ENCODE measurements at places on chromosomes 5 and 9.

- no peak for DNase-seq
Measured at GRCh38 chr5:73907164-73907563, 281.2 kb downstream of the ARHGEF28 start.

GRCh38 chr9:26548781-26549290 is 343.8 kb downstream of the CAAP1 start:
- DNase-seq = no peak

DNA sequence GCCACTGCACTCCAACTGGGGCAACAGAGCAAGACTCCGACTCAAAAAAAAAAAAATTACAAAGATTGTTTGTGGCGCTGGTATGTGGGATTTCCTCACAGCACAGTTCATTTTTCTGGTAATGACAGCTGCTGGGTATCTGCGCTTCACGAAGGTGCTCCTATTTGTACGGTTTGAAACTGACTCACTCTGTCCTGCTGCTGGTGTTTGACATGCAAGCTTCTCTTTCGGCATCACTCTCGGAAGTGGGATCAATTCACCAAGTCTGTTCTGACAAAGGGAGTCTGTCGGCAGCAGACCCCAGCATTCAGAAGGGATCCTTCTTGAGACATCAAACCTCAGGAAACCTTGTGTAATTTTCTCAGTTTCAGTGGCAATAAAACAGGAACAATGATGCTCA is 26.3 kb downstream of the MAML1 start:
- no peak for DNase-seq

GRCh38 chr5:158313733-158314464 is 455.0 kb upstream of the CLINT1 start:
- no peak for DNase-seq

DNA sequence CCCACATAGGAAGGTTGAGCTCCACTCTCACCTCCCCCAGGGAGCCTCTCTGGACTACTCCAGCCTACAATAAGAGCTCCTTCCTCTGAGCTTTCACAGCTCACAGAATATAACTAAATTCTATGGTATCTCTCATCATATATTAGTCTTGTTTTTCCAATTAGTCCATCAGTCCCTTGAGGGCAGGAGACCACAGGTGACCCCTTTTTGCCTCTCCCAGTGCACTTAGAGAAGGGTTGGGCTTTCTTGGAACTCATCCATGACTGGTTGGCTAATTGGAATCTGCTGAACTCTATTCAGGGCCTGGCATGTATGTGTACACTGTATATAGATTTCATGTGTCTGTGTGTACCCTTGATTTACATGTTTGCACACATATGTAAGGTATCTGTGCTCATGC is 50.4 kb upstream of the ARAP3 start:
- DNase-seq = no peak

DNA sequence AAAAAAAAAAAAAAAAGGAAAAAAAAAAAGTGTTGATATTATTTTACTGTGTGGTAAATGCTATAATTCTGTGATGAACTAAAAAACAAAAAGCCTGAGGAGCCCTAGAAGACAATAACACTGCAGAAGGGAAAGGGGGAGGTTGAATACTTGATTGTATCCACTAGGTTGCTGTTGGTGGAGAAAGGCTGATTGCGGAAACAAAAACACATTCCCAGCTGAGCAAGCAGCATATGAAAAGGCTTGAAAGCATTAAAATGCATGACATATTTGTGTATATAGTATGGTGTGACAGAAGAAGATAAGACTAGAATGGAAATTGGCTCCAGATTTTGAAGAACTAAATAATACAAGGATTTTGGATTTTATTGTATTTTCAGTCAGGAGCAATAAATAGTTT is 8.9 kb downstream of the RABGAP1 start:
- DNase-seq = no peak

DNA sequence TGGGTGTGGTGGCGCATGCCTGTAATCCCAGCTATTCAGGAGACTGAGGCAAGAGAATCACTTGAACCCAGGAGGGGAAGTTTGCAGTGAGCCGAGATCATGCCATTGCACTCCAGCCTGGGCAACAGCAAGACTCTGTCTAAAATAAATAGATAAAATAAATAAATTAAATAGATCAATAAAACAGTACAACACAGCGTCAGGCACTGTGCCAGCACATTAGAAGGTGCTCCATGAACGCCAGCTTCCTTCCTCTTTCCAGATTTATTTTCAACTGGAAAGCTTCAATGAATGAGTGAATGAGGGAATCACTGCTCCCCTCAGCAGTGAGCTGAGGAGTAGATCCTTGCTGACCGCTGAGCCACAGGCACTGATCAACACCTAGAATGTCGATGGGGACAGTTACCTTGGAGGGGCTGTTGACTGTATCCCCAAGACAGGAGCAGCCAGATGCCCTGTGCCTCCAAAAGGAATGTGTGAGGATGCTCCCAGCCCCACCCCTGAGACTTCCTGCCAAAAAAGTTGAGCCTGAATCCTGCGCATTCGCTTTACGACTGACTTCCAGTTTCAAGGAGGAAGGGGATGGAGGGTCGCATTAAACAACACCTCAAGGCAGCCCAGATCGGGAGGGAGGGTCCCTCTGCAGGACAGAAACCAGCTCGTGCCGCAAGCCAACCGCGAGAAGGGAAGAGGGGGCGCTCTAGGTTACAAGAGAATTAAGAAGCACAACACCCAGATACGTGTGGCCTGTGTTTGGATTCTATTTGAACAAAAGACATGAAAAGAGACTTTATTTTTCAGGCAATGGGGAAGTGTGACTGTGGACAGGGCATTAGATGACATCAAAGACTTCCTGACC is 54.0 kb upstream of the CNOT6 start:
- DNase-seq = no peak

DNA sequence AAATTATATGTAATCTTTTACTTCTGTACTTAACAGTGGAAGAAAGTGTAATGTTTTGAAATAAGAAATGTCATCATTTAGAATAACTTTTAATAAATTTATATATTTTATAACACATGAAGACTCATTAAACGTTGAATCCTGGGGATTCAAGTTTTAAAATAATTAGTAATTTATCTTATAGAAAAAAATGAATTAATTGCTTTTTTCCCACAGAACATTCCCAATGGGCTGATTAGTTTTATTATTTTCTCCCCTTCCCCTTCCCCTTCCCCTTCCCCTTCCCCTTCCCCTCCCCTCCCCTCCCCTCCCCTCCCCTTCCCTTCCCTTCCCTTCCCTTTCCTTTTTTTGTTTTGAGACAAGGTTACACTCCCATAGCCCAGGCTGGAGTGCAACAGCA is 79.7 kb downstream of the MRPS30 start:
- no peak for DNase-seq

- no peak for DNase-seq
Measured at GRCh38 chr9:93086447-93087224, 9.4 kb upstream of the CARD19 start.

- no peak for DNase-seq
Measured at GRCh38 chr5:72009280-72009679, 98.0 kb upstream of the MAP1B start.

GRCh38 chr5:176943816-176944215 is 44.7 kb upstream of the HK3 start:
- DNase-seq = no peak

DNA sequence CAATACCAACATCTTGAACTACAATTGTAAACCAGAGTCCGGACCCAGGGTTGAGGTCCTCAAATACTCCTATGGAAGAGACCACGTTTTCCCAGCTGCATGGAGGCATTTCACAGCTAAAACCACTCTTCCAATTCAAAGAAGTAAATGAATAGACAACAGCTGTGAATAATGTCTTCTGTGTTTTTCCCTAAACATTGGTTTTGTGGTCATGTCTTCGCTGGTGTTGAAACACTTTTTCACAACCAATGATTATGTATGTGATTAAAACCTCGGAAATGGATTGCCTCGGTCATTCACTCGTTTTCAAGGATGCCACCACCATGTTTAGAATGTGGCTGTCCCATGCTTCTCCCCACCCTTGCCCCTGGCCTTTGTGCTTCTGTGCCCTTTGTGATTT is 9.4 kb upstream of the TENT4A start:
- no peak for DNase-seq

DNA sequence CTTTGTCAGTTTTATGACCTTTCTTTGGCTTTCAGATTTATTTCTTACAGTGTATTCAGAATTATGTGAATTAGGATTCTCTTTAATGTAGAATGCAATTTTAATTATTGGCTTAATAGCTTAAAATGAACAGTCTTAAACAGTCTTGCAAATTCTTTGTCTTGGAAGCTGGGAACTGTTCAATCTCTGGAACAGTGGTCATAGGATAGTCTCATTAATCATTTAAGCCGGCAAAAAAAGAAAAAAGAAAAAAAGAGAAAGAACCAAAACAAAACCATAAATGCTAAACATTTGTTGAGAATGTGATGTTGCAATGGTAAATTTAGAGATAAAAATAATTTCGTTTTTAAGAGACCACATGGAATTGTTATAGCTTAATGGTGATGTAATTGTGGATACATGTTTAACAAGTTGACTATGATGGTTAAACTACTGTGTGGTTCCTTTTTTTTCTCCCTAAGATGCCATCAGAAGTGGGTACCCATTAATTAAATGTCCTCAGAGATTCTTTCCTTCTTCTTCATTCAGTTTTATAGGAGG is 61.6 kb downstream of the NNT start:
- DNase-seq = no peak

DNA sequence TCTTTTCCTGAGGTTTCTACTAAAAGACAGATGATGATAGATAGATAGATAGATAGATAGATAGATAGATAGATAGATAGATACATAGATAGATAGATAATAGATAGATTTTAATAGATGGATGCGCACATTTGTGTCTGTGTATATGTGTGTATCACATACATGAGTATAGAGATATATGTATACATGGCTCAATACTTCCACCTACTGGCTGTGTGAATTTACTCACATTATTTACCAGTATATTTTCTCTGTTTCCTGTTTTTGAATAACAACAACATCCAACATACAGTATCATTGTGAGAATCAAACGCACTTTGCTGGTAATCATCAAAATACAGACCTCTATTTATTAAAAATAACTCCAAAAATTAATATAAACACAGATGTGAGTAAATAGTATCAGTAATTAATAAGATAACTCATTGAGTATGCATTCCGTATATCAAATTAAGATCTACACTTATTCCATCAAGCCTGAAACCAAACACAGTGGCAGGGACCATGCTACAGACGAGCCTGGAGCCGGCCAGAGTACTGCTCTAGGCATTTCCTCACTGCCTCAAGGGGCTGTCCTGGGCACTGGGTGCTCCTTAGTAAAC is 338.0 kb downstream of the SEMA5A start:
- no peak for DNase-seq

DNA sequence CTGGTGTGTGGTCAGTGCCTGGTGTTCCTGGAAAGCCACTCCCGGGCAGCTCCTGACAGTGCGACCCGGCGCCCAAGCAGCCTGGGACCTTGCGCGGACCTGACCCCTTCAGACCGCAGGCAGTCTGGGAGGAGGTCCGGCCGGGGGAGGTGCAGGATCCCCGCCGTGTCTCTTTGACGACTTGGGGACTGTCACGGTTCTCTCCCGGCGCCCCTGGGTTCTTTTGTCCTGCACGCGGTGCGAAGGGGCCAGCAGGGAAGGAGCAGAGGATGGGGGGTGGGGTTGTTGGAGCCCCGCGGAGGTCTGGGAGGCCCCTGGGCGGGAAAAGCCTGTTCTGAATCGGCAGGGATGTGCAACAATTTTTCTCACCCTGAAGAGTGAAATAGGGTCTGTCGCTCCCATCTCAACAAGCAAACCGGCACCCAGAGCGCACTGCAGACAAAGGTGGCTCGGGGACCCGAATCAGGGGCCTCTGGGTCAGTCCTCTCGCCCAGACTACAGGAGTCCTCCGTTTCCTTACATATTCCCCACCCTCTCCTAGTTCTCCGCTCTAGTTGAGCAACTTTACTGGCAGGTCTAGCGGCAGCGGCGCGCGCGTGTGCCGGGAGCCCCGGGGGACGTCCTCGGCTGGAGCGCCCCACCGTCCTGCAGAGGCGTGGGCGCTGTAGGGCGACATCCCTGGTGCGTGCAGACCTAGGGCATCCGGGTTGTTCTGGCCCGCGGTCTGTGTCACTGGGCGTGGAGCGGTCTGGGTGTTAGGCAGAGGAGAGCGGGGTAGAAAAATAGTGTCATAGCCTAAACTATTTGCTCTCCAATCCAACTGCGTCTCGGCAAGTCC is 1.2 kb downstream of the VCAN start:
- no peak for DNase-seq

DNA sequence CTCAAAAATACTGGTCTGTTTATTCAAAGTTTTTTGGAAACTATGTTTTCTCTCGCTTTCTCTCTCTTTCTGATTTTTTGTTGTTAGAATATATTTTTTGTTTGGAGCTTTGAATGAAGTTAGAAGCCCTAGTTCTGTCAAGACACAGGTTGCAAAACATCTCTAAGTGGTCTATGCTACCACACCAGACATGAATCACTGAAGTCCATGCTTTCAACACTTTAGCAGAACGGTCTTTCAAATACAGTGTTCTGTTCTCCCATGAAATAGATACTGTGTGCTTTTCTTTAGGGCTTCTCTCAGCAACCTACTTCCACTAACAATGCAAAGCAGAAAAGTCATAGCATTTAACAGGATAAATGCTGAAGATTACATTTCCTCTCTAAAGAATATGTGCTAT is 392.5 kb downstream of the TMEM167A start:
- DNase-seq = no peak

DNA sequence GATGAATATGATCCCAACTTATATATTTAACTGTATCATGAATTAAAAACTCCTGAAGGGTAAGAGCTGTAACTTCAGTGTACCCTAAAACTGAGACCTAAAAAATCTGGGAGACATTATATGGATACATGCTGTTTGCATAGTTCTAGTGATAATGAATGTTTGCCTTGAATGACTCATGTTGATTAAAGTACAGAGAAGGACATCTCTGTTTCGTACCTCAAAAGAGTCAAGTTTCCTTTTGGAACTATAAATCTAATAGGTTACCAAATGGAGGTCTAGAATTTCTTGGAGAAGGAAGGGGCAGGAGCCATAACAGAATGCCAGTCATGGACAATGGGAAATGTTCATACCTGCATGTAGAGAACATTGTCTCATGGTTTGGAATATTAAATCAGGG is 168.1 kb downstream of the SNCAIP start:
- no peak for DNase-seq

DNA sequence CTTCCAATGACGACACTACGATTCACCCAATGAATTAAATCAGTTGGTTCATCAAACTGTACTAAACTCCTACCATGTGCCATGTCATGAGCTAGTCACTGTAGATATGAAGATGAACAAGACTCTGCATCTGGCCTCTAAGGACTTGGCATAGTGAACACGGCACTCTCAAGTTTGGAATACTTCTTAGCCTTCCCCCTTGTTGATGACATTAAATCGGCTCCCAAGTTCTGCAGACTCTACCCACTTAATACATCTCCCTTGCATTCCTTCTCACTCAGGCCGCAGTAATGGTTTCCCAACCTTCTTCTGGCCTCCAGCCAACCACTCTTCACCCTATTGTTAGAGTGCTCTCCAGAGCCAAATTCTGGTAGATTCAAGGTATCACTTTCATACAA is 184.7 kb downstream of the MAPKAP1 start:
- no peak for DNase-seq

DNA sequence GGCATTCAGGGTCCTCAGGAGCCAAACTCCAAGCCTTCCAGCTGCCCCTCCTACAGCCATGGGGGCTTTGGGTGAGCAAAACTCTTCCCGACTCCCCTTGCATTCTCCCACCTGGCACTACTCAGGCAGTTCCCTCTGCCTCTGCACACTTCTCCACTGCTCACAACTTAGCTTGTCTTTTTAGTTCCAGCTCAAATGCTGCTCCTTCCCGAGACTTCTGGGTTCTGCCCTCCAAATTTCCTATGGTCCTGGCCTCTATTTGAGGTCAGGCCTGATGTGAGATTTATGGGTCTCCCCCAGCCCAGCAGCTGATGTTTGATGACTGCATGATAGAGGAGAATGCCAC is 5.7 kb upstream of the SLC25A48 start:
- no peak for DNase-seq
